T-helper 2 cell treated with Interferon-gamma antibody and Interleukin-4, amounts not matched to agents 5 μg/mL and 100 μg/mL, for 36 hours (primary cell): ENCODE measurements at places on chromosomes 16 and 17.
A peak's percentile ranks its signal among the peaks of the same experiment; 100 is the strongest.

DNA sequence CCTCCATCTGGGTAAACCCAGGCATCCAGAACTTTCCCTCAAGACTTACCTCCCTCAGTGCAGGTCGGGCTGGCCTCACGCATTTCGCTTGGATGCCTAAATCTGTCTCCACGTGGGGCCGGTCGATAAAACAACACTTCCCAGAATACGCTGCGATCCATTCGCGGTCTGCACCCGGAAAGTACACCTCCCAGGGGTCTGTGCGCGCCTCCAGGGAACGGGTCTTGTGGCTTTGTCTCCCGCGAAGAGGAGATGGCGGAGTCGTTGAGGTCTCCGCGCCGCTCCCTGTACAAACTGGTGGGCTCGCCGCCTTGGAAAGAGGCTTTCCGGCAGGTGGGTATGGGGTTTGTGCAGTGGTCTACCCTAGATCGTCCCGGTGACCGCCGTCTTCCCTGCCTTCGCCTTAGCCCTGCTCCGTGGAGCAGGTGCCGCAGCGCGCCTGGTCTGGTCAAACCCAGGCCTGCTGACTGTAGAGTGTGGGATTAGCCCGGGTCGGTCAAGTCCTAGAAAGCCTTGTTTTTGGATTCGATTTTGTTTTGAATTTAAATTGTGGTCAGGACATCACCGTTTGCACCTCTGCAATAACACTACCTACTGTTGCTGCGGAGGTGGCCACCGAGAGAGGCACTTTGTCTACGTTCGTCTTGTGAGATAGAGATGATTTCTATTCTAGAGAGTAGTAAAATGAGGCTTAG is at the start of gene RPAIN:
RPAIN (plus strand) TSS at position 224 of the 695 bp plus-strand sequence; CDS start at position 253, 29 bp downstream.
- peak; percentile 86 for DNase-seq

- DNase-seq: no peak
Measured at GRCh38 chr16:2485811-2486507, 11.0 kb downstream of the TBC1D24 start.

DNA sequence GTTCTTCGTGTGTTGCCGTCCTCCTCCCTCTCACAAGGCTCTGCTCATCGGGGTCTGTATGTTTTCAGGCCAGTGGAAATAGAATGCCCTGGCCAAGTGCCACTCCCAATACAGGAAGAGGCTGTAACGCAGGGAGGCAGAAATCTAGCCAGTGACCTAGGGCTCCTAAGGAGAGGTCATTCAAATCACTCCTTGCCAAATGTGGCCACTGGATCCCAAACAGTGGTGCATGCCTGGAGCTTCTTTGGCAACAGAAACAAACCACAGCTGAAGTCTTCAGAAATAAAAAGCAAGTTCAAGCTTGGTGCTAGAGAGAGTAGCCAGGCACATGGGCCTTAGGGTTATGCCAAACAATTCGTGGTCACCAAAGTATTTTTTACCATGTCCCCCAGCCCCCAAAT is 66.1 kb downstream of the SMG6 start:
- no peak for DNase-seq

- DNase-seq: peak; percentile 85
Measured at GRCh38 chr17:82859431-82860403, 19.9 kb upstream of the ZNF750 start.

DNA sequence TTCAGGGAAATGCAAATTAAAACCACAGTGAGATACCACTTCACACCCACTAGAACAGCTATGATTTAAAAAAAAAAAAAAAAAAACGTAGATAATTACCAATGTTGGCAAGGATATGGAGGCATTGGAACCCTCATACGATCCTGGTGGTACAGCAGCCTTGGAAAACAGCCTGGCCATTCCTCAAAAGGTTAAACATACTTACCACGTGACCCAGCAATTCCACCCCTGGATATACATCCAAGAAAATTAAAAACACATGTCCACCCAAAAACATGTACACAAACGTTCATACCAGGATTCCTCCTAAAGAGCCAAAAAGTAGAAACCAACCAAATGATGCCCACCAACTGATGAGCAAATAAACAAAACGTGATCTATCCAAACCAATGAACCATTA is 68.1 kb downstream of the GAS7 start:
- DNase-seq: no peak

- DNase-seq: no peak
Measured at GRCh38 chr16:81813648-81814047, 34.6 kb downstream of the PLCG2 start.
